Ascending aorta (tissue), 2 donors: ENCODE measurements at places on chromosomes 4 and X. TPM values are rescaled to one million over a fixed set of nuclear protein-coding genes. Genes with fewer than 3 reads are reported as not detected.

- H3K4me1 ChIP-seq: no peaks in the 10 kb centered on the region
- no peaks in the 10 kb centered on the region for H3K36me3 ChIP-seq
- no peaks in the 10 kb centered on the region for H3K27me3 ChIP-seq
- no peak overlapping the region for H3K27ac ChIP-seq
- H3K4me3 ChIP-seq: no peak overlapping the region
- no peak for DNase-seq
Measured at GRCh38 chrX:18617407-18617750, 54.5 kb downstream of the RS1 start.

- no peak overlapping the region for H3K27ac ChIP-seq
- no peaks in the 10 kb centered on the region for H3K36me3 ChIP-seq
- no peaks in the 10 kb centered on the region for H3K4me1 ChIP-seq
- no peaks in the 10 kb centered on the region for H3K27me3 ChIP-seq
- no peak overlapping the region for H3K4me3 ChIP-seq
Measured at GRCh38 chr4:140222171-140222570, 68.2 kb upstream of the MAML3 start.

GRCh38 chrX:636981-637659 is 6.5 kb downstream of the SHOX start:
- peaks cover 6% of the 10 kb centered on the region for H3K27me3 ChIP-seq

ZNF182 gene
- 0.11 TPM for total RNA-seq

GRCh38 chrX:99371976-99372595 is 1038.0 kb downstream of the PCDH19 start:
- no peaks in the 10 kb centered on the region for H3K36me3 ChIP-seq
- H3K4me3 ChIP-seq: no peak overlapping the region
- DNase-seq: no peak
- no peak overlapping the region for H3K27ac ChIP-seq

DNA sequence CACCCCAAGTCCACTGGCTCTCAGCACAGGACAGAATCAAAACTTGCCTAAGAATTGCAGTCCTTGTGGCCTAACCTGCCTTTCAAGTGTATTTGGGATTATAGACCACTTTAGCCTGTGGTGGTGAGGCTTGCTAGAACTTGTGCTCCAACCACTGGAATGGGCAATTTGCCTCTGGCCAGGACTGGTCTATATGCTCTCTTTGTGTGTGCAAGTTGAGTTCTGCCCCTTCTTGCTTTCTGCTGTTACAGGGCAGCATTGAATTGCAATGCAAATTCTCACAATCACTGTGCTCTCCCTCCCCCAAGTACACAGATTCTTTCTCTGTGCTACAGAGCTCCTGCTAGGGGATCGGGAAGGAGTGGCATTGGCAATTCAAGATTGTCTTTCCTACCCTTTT is 233.6 kb upstream of the DIPK2B start:
- no peaks in the 10 kb centered on the region for H3K4me1 ChIP-seq
- no peak overlapping the region for H3K27ac ChIP-seq
- H3K27me3 ChIP-seq: no peaks in the 10 kb centered on the region
- H3K4me3 ChIP-seq: no peak overlapping the region

TEX28 gene
- total RNA-seq: not detected

FGFR3 gene
- total RNA-seq: 3.7 TPM

- no peak overlapping the region for H3K27ac ChIP-seq
- H3K4me3 ChIP-seq: no peak overlapping the region
- no peaks in the 10 kb centered on the region for H3K36me3 ChIP-seq
- no peaks in the 10 kb centered on the region for H3K4me1 ChIP-seq
- no peaks in the 10 kb centered on the region for H3K27me3 ChIP-seq
Measured at GRCh38 chrX:150032742-150033141, 94.5 kb upstream of the EOLA2 start.

SASH3 gene
- 31.0 TPM for total RNA-seq

DUSP9 gene
- total RNA-seq: not detected

DNA sequence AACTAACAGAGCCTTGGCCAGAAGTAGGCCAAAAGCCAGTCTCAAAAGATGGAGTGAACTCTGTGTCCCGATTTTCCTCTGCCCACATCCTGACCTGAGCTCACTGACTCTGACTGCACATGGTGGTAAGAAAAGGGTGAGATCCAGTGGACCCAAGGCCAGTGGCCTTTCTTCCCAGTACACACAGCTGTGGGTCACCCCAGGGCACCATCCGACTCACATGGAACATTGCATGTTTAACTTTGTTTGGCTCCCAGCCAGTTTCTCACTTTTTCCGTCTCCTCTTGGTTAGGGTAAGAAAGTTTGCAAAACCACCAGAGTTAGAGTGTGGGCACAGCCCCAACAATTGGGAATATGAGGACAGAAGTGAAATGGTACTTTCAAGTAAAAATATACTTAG is 69.8 kb downstream of the GAB1 start:
- DNase-seq: peak; percentile 98
- H3K4me1 ChIP-seq: peaks cover 77% of the 10 kb centered on the region
- no peaks in the 10 kb centered on the region for H3K36me3 ChIP-seq
- no peaks in the 10 kb centered on the region for H3K27me3 ChIP-seq

DNA sequence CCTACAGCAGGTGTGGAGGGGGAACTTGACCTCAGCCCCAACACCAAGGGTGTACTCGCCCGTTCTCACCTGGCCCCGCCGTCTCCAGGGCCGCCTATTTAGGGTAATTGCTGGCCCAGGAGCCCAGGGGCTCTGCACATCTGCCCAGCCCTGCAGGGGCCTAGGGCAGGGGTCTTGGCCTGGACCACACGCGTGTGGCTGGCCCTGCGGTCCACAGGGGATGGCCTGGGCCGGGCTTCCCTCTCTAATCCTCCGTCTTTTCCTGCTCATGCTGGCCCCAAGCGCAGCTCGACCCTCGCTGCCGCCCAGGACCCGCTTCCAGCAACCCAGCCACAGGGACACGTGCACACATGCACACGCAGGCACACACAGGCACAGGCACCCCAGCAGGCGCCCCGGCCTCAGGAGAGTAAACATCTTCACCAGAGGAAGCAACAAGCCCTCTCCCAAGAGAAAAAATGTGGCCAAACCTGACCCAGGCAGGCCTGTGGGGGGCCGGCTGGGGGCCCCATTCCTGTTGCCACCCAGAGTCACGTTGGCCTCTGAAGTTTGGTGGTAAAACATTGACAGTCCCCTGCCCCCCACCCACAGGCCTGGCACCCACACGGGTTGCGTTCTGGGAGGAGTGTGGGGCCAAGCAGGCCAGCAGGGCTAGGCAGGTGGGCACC is 24.6 kb upstream of the FGFR3 start:
- H3K4me1 ChIP-seq: peaks cover 8% of the 10 kb centered on the region
- H3K27me3 ChIP-seq: peaks cover 10% of the 10 kb centered on the region
- H3K27ac ChIP-seq: no peak overlapping the region
- DNase-seq: no peak

GRCh38 chr4:69092190-69092589 is 4.1 kb upstream of the UGT2B7 start:
- H3K4me1 ChIP-seq: no peaks in the 10 kb centered on the region
- no peak overlapping the region for H3K27ac ChIP-seq
- no peak for DNase-seq
- H3K27me3 ChIP-seq: no peaks in the 10 kb centered on the region

DNA sequence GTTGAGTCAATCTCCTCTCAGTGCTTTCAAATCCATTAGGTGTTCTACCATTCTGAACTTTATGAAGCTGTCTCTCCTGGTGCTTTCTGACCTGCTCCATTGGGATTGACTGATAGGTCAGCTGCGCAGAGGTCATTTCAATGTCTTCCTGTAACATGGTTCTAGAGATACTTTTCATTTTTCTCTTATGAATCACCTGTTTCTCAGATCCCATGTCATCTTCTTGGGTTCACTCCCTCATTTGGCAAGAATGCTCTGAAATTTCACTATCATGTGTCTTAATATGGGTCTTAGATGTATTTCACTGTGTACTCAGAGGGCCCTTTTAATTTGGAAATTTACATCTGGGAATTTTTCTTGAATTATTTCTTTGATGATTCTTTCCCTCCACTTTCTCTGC is 13.8 kb upstream of the PGM2 start:
- no peak overlapping the region for H3K27ac ChIP-seq
- H3K4me3 ChIP-seq: no peak overlapping the region
- H3K4me1 ChIP-seq: no peaks in the 10 kb centered on the region
- no peaks in the 10 kb centered on the region for H3K36me3 ChIP-seq
- H3K27me3 ChIP-seq: no peaks in the 10 kb centered on the region
- no peak for DNase-seq
